ENCODE measurements at places on chromosomes 1 and 21.

GRCh38 chr21:44989943-44990780, 50.3 kb downstream of the SLX9 start:
- no peak for DNase-seq

DNA sequence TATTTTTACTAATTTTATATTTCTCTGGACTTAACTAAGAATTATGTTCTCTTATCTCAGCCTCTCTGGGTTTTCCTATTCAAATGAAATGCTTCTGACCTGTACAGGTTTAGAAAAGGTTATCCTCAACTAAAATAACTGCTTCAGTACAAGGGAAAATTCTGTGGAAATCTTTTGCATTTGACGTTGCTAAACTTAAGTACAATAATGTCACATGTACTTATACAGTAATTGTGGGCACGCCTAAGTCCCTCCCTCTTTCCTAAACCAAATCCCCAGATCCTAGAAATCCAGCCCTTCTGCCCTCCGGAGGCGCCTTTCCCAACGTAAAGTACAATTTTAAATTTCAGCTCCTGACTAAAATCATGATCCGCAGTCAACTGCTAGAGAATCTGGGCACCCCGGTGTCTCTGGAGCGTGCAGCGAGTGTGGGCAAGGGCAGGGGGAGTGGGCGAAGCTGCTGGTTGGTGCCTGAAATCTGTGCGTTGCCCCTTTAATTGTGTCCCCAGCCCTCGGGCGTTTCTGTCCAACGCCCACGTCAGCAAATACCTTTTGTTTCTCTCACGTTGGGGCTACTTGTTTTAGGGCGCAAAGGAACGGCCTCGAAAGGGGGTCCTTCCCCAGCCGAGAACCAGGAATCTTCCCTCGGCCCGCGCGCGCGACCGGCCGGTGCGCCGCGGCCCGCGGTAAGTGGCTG, at the start of gene ZBTB8A:
Gene ZBTB8A, plus strand, starts transcription at position 541 of the 697 bp plus-strand sequence. CDS start 53,505 bp downstream, outside the sequence.
- no peak for DNase-seq

DNA sequence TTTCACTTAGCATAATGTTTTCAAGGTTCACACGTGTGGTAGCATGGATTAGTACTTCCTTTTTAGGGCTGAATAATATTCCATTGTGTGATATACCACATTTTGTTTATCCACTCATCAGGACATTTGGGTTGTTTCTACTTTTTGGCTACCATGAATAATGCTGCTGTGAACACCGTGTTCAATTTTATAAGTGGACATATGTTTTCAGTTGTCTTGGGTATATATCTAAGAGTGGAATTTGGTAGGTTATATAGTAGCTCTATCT, 3.8 kb downstream of the IL22RA1 start:
- DNase-seq, result no peak

- DNase-seq, result no peak
Measured at GRCh38 chr1:231075020-231075419, 35.0 kb upstream of the FAM89A start.

DNA sequence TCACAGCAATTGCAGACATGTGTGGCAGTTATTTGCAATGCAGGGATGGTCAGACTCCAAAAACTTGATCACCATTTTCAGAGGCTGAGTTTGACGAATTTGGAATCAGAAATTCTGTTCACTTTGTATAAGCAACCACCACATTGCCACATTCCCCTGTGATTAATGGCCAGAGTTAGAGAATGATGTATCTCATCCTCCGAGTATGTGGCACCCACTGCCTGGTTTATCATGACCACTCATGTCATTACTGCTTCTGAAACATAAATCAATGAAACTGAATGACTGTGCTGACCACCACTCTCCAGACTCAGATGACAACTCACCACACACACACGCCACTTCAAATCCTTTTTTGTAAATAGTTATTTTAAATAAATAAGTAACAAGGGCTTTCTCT, 66.6 kb upstream of the CACHD1 start:
- no peak for DNase-seq

GRCh38 chr21:44582055-44582454, 1.7 kb upstream of the KRTAP10-5 start:
- no peak for DNase-seq
